ELF-1 (cell line): ENCODE measurements at places on chromosomes 3 and 15.
A peak's percentile ranks its signal among the peaks of the same experiment; 100 is the strongest.

DNA sequence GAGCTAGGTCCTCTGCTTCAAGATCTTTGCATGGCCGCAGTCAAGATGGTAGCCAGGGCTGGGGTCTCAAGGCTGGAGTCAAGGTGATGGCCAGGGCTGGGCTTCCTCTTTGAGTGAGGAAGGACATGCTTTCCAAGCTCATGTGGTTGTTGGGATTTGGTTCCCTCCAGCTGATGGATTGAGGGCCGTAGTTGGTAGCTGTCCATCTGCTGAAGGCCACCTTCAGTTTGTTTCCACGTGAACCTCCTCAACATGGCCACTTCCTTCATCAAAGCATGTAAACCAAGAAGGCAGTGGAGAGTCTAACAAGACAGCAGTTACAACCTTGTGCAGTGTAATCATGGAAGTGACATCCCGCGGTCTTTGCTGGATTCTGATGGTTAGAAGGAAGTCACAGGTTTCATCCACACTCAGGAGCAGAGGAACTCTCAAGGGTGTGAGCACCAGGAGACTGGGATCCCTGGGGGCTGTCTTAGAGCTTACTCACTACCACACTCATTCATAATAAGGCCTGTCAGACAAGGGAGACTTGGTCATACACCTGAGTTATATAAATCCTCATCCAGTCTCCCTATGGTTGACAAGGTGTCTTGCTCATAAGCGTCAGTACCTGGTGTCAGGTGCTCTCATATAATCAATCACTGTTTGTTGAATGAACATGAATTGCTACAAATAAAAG, 42.1 kb downstream of the ABHD5 start:
- DNase-seq, result no peak

DNA sequence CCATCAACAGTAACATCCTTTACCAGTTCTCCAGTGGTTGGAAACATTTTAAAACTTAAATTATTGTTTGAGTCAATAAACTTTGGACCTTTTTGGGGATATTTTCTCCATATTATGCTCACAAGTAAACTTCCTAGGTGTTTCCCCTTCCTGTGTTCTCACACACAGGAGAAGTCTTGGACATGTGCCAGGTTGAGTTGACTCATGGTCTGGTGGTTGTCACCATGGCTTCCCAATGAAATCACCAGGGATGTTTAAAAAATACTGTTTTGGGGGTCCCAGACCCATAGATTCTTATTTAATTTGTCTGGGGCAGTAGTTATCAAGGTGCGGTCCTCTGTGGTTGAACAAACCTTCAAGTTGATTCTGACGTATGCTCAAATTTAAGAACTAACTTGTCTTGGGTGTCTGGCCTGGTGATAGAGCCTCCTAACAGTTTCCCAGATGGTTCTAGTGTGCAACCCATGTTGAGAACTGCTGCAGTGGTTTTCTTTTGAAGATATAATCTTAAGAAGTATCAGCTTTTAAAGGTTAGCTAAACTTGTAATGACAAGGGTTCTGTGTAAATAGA, 291.8 kb downstream of the EDEM1 start:
- no peak for DNase-seq

GRCh38 chr3:77655396-77655795, 615.5 kb downstream of the ROBO2 start:
- DNase-seq, result no peak

GRCh38 chr15:45919806-45920205, 285.0 kb downstream of the SQOR start:
- DNase-seq, result peak; percentile 8

DNA sequence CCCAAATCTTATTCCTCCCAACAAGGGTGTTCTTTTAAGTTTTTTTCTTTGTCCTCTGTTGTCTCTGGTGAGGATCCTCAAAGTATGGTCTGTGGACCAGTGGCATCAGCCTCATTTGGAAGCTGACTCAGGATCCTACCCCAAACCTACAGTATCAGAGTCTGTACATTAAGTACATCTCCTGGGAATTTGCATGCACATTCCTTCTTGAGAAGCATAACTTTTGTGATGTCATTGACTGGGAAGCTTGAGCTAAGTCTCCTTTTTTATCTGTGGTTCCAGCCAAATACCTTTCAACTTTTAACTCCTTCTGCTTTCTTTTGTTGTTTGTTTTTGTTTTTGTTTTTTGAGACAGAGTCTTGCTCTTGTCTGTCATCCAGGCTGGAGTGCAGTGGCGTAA, 40.5 kb downstream of the ARMC8 start:
- no peak for DNase-seq

- no peak for DNase-seq
Measured at GRCh38 chr3:63955830-63956545, 43.8 kb upstream of the SCAANT1 start.

- no peak for DNase-seq
Measured at GRCh38 chr15:78507831-78508160, 419 bp downstream of the HYKK start.

GRCh38 chr3:184466413-184466960, 86.6 kb downstream of the CHRD start:
- DNase-seq, result peak; percentile 35

DNA sequence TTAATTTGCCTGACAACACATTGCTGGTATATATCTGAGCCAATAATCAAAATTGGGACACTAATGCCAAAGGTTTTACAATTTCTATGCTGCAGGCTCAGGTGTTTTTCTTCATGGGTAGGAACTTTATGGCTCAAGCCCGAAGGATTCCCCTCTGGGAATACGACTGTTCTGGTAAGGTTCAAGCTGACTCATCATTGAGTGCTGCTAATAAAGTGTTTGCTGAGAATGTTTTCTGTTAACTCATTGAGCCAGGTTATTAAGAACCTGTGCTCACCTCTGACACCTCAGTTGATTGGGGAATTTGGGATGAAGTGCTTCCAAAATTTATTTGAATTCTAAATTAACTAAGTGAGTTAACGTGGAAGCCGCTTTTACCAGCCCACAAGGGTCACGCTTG, 135.8 kb upstream of the CTDSPL start:
- DNase-seq, result no peak

DNA sequence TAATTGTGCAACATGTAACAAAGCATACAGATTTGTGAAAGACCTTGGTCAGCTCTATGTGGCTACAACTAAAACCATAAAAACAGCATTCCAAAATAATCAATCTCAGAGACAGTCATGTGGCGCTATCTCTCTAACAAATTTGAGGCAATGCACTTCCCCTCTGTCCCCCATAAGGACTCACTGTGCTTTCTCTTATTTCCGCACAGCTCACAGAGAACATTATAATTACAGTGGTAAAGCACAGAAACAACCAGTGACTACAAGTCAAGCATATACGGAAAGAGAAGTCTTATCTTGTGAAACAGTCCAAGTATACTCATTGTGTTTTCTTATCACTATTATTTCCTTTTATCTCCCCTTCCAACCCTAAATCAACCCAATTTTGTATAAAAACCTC, 64.3 kb downstream of the RYK start:
- DNase-seq, result no peak

GRCh38 chr3:43764471-43764870, 73.7 kb downstream of the ABHD5 start:
- DNase-seq, result no peak

DNA sequence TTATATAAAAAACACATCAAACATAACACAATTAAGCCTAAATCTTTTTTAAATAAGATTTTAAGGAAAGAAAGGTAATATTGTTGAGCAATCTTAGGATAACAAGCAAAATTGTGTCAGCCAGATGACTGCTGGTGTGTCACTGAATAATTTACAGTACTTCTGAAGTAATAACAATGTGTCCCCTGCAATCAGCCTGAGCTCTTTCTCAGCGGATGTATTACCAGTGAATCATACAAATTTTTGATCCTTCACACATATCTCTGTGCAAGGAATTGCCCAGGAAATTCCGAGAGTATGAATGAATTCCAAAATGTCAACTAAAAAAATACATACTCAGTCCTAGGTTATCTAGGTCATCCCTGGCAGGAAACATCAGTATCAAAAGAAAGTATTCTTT, 76.6 kb upstream of the PTX3 start:
- no peak for DNase-seq

GRCh38 chr3:118991775-118992174, 42.9 kb downstream of the IGSF11 start:
- no peak for DNase-seq

DNA sequence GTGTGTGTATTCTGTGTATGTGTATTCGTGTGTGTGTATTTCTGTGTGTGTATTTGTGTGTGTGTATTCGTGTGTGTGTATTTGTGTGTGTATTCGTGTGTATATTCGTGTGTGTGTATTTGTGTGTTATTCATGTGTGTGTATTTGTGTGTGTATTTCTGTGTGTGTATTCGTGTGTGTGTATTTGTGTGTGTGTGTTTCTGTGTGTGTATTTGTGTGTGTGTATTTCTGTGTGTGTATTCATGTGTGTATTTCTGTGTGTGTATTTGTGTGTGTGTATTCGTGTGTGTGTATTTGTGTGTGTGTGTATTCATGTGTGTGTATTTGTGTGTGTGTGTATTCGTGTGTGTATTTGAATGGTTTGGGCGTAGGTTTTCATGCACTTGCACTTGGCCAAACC, 405.4 kb downstream of the SOX2 start:
- no peak for DNase-seq

DNA sequence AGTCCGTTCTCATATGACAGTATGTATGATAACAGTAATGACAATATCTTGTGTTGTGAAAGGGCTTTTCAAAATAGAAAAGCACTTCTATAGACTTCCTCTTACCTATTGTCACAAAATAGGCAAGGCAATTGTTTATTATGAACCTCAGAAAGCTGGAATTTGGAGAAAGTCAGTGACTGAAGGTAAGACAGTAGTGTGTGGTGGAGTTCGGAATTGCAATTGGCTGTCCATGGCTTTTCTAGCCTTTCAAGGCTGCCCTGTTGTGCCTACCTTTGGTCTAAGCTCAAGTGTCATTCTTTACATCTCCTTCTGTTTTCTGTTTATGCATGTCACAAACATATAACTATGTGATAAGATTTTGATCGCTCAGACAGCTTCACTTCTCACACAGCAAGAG, 219.3 kb upstream of the NR2E3 start:
- DNase-seq, result no peak

GRCh38 chr3:25782938-25783660, at the start of gene NGLY1:
TSS of gene NGLY1 (minus strand) at chr3:25783443. CDS start at chr3:25783390, 53 bp downstream.
- peak; percentile 80 for DNase-seq

DNA sequence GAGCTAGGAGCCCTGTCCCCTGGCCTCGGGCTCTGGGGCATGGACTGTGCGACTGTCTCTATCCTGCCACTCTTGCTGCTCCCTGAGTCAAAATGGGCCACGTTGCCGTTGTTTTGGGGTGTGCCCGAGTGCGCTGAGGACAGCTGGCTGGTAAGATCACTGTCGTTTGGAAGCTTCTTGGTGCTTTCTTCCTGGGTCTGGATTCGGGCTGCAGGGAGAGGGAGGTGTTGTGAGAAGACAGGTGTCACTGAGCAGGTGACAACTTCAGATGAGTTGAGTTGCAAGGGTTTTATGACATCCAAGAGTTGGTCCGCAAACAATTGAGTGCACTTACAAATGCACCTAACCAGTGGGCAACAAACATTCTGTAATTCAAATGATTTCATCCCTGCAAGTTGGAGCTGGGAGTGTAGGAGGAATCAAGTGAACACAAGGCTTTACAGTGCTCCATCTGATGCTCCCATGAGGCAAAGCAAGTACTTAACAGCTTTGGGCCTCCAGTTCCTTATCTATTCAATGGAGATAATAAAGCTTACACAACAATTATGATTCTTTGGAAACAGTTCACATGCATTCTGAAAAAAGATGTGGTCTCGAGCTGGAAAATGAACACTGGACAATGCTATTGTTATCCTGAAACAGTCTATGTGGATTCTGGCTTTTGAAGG, 11.0 kb upstream of the STARD5 start:
- no peak for DNase-seq

GRCh38 chr3:165669504-165669903, 167.7 kb downstream of the BCHE start:
- DNase-seq, result no peak

GRCh38 chr15:77986891-77987764, 90.4 kb downstream of the TBC1D2B start:
- DNase-seq, result no peak
